ENCODE measurements at places on chromosomes 13 and 19.

- DNase-seq, result no peak
Observed at GRCh38 chr13:94205896-94206295, 273.6 kb downstream of the DCT start.

- DNase-seq, result peak; percentile 68
Observed at GRCh38 chr13:100543872-100544602, 44.6 kb downstream of the GGACT start.

GRCh38 chr19:46411925-46412649, 1.3 kb downstream of the CCDC8 start:
- no peak for DNase-seq

DNA sequence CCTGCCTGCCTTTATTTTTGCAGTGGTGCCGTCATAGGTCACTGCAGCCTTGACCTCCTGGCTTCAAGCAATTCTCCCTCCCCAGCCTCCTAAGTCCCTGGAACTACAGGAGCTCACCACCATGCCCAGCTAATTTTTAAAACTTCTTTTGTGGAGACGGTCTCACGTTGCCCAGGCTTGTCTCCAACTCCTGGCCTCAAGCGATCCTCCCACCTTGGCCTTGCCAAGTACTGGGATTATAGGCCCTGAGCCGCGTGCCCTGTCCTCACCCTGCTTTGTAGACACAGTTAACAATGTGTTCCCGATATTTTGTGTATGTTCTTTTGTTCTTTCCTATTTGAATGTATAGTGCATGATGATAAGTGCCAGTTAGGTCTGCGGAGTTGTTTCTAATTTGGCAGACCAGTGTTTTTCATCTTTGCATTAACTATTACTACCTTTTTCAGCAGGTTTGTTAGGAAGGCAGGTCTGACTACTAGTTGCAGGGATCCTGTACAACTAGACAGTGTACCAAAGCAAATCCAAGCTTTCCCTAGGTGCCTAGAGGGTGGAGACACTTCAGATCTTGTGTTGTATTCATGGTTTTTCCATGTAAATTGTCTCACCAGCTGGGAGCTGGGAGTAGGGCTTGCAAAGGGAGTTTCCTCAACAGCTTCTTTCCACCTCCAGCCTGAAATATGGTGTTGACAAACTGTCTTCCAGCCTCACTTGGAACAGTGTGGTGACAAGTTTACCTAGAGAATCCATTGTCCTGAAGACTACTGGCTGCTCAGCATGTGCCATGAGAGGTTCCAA, 9.5 kb upstream of the WTIP start:
- DNase-seq, result no peak

DNA sequence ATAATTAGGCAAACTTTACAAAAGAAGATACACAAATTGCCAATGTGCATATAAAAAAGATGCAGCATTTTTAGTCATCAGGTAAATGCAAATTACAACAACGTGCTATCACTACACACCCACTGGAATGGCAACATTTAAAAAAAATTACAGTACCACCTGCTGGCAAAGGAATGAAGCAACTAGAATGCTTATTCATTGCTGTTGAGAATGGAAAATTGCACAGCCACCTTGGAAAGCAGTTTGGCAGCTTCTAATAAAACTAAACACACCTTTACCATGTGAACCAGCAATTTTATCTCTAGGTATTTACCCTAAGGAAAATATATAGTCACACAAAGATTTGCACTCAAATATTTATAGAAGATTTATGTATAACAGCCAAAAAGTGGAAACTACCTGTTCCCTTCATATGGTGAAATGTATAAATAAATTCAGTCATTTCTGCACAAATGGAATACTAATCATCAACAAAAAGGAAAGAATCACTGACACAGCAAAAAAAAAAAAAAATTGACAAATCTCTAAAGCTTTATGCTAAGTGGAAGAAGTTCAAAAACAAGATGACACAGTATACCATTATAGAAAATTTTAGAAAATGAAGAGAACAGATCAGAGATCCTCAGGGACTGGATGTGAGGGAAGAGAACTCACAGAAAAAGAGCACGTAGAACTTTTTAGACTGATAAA, 30.3 kb downstream of the OXGR1 start:
- DNase-seq, result no peak

GRCh38 chr19:42174958-42175734, 42.3 kb downstream of the DEDD2 start:
- DNase-seq, result no peak

GRCh38 chr13:39603424-39603947, 493 bp upstream of the LHFPL6 start:
- no peak for DNase-seq

Data from brain pericyte (primary cell).